ENCODE measurements at places on chromosomes 13 and 19.

DNA sequence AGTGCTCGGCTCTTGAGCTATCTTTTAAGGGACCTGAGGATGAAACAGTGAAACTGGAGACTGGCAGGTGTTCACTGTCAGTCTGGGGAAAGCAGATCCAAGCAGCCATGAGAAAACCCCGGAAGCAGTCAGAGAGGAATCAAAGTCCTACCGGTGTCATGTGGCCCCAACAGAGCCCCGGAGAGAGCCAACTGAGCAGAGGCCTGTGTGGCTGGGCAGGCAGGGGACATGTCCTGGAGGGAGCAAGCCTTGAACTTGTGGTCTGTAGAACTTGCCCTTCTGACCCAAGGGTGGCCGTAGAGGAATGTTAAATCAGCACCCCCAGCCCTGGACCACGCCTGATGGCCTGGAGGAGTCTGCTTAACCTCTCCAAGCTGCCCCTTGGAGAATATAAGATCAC is 113.7 kb upstream of the ZNF507 start:
- DNase-seq, result no peak

DNA sequence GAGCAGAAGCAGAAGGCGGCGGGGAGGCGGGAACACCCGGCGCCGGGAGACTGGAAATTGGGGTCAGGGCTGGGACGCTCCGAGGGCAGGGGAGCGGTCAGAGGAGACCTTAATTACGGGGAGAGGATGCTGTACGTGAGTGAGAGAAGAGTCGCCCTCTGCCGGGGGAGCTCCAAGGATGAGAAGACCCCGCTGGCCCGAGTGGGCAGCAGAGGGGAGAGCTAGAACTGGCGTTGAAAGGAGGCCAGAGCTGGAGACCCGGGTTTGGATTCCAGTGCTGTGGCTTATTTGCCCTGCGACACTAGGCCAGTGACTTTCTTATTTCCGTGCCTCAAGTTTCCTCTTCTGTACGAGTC is 536 bp downstream of the FAM32A start:
- DNase-seq, result peak; percentile 27

GRCh38 chr13:52746141-52746540 is 6.5 kb upstream of the CNMD start:
- no peak for DNase-seq

DNA sequence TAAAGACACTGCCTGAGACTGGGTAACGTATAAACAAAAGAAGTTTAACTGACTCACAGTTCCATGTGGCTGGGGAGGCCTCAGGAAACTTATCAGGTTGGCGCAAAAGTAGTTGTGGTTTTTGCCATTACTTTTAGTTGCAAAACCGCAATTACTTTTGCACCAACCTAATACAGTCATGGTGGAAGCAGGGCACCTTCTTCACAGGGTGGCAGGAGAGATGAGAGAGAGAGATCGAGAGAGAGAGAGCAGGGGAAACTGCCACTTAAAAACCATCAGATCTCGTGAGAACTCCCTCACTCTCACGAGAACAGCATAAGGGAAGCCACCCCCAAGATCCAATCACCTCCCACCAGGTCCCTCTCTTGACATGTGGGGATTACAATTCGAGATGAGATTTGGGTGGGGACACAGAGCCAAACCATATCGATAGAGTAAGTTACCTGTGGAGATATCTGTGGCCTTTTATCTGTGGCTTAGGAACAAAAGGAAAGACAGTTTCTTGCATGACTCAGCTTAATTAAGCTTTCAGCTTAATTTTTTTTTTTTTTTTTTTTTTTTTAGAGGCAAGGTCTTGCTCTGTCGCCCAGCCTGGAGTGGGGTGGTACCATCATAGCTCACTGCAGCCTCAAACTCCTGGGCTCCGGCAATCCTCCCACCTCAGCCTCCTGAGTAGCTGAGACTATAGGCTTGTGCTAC is 7.6 kb upstream of the CABP5 start:
- DNase-seq, result no peak

DNA sequence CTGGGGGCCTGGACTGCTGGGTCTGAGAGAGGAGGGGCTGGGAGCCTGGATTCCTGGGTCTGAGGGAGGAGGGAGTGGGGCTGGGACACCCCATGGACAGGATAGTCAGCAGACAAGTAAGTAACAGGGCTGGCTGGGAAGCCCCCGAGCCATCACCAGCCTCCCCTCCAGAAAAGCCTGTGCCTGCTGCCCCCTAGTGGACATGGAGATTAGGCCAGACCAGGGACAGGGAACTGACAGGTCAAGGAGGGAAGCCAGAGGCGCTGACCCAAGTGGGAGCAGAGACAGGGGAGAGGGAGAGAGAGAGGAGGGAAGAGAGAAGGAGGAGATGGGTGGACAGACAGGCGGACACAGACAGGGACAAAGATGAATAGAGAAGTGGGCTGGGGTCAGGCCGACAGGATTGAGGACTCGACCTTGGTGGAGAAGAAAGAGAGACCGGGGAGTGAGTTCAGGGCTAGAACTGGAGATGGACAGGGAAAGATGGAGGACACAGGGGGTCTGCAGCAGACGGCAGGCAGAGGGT is 6.7 kb upstream of the ERFL start:
- peak; percentile 92 for DNase-seq

Measured in stimulated activated effector memory CD8-positive, alpha-beta T cell treated with anti-CD3 and anti-CD28 coated beads, Interleukin-12 subunit alpha, Interleukin-12 subunit beta, amount 100 ng/mL, for 72 hours (primary cell).